ENCODE measurements at places on chromosomes 16 and 17.

DNA sequence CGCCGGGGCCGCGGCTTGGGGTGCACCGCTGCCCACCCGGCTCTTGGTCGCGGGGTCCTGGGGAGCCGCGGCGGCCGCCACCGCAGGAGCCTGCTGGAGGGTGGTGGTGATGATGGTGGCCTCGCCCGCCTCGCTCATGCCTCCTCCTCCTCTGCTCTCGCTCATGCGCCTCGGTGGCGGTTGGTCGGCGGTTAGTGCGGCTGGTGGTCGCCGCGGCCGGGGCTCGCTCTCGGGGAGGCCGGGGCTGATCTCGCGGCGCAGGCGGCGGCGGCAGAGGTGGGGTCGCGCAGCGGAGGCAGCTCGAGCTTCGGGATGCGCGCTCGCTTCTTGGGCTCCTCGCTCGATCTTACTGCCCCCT lies 41.6 kb downstream of the AHSP start:
- DNase-seq = no peak

DNA sequence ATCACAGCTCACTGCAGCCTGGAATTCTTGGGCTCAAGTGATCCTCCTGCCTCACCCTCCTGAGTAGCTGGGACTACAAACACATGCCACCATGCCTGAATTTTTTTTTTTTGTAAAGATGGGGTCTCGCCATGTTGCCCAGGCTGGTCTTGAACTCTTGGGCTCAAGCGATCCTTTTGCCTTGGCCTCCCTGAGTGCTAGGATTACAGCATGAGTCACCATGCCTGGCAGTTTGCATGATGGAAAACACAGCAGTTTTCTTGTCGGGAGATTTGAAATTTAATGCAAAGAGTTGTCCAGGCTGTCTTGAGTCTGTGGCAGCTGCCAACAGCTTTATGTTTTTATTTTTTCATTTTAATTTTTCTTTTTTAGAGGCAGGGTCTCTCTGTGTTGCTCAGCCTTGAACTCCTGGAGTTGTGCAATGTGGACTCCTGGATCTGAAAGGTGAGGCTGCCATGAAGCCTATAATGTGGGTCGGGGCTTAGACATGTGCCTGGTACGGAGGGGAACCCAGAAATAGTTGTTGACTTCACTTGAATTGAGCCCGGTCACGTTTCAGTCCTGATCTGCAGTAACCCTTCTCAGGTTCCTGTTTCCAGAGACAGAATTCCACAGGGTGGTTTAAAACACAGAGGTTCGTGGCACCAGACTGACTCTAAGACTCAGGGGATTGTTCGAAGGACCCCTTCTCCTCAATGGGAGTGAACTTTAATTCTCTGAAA lies 18.7 kb downstream of the CD300A start:
- no peak for DNase-seq

GRCh38 chr17:41617136-41617535 lies 4.6 kb upstream of the KRT16 start:
- no peak for DNase-seq

DNA sequence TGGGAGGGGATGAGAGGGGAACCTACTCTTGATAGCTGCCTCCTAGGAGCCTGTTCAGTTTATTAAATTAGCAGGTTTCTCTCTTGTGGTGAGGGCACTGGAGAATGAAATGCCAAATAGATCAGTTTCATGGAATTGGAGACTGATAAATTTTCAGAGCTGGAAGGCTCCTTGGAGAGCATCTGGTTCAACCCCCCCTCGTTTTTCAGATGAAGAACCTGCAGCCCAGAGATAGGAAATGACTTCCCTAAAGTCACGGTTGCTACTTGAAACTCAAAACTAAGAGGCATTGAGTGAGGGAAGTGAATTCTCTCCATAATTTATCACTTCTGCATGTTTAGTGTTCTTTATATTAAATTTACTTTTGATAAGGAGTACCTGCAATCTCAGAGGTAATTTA lies 366.0 kb upstream of the CCL2 start:
- no peak for DNase-seq

DNA sequence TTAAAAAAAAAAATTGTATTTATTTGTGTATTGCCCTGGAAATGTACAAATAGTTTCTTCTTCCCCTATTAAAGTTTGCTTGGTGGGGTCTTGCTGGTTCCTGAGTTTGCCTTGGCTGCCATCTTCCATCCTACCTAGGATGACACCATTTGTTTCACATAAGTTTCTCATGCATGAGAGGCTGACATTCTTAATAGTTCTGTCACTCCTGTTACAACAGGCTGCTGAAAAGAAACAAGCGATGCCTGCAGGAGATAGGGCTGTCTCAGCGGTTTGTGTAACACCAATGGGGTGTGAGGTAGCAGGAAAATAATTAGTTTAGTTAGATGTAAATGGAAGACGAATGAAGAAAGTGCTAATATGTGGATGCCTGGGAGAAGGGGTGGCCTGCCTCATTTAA lies 1000.9 kb upstream of the RBFOX1 start:
- DNase-seq = no peak

DNA sequence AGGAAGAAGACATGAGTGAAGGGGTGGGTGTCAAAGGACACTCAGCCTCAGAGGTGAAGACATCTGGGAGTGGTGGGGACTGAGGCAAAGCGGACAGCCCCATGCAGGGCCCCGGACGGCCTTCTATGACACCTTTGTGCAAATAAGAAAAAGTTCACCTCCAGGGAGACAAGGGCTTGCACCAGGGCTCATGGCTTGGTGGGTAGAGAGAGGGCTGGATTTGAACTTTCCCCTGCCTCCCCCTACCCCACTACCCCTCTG lies 30.5 kb downstream of the LRRC75A start:
- no peak for DNase-seq

GRCh38 chr16:84787263-84787622 lies 32.5 kb upstream of the CRISPLD2 start:
- no peak for DNase-seq

- DNase-seq = no peak
Measured at GRCh38 chr17:47744168-47745036, 11.4 kb downstream of the TBX21 start.

GRCh38 chr16:74064120-74064735 lies 232.4 kb upstream of the PSMD7 start:
- DNase-seq = no peak

DNA sequence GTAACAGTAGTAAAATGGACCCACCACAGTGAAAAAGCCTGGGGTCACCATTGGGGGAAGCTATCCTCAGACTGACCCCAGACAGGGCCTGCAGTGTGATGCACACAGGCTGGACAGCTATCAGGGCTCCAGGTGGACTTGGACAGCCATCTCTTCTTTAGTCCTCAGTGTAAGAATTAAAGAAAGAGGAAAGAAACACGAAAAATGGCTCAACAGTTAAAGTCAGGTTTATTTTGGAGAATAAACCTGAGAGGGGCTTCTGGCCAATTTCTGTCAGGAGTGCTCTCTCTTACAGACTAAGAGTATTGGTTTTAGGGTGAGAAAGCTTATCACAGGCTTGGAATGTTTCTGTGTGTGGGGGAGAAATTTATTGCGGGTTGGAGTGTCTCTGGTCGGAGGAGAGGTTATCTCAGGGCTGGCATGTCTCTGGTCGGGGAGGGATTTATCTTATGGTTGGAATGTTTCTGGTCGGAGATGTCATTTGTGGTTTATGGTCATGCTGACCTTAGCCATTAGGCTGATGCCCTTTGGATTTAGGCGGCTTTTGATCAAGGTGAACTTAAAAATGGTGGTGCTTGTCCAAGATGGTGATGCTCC lies 10.8 kb upstream of the B4GALNT2 start:
- no peak for DNase-seq

DNA sequence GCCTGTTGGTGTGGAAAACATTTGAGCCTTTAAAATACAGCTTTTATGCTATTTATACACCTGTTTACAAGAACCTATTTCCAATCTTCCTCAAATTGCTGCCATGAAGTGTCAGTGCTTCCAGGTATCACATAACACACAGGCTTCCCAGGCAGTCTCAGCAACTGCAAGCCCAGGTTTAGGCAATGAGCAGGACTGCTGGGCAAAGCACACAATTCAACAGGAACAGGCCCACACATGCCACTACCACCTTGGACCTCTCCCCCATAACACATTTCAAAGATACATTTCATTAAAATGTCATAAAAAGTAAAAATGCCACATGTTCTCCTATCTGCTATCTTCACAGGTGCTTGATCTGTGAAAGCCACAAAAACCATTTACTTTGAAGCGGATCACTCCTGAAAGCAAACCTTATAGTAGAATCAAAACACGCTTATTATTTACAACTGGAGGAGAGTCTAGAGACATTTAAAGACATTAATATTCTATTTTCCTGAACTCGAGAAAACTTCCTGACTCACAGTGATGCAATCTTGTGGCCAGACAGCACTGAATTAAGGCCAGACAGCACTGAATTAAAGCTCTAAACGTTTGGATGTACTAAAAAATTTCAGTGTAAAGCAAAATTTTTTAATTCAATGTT lies 31.5 kb downstream of the ANKFY1 start:
- no peak for DNase-seq

DNA sequence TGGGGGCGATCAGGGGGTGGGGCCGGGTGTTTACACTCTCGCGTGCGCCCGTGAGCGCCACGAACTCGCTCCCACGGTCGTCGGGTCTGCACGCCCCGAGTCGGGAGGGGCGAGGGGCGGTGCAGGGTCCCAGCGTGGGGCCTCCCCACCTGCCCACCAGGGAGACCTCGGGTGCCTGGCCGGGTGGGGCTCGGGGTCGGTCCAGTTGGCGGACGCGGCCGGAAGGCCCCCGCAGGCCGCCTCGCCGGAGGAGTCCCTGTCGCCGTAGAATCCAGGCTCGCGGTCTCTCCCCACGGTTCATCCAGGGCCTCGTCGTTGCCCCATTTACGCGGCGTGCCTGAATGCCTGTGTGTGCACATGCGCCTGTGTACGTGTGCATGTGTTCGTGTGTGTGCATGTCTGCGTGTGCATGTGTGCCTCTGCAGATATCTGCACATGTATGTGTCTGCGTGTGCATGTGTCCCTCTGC lies 510 bp upstream of the RAB40B start:
- DNase-seq = no peak

DNA sequence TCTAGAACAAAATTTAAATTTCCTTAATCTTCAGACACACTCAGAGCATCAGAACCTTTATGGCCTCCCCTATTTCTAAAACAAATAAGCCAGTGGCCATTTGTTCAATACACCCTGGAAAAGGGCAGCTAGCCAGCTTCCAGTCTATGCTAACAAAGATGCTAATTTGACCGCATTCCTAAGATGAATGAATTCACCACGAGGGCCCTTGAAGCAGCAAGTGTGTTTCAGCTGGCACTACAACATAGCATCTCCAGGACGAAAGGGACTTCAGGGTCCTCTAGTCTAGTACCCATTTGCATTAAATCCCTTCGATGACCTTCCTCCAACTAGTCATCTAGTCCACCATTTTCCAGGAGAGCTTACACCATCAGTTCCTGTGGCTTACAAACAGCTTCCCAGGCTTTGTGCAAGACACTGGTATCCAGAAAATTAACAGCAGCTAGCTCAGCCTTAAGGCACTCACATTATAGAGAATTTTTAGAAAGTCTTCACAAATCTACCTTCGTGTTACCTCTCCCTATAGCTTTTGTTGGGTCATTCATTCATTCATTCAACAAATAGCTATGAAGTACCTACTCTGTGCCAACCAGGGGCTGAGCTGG lies 10.9 kb downstream of the KRT37 start:
- DNase-seq = no peak

- DNase-seq = no peak
Measured at GRCh38 chr17:59651346-59651745, 31.7 kb downstream of the CLTC start.

- DNase-seq = no peak
Measured at GRCh38 chr16:17359788-17360390, 110.9 kb downstream of the XYLT1 start.

DNA sequence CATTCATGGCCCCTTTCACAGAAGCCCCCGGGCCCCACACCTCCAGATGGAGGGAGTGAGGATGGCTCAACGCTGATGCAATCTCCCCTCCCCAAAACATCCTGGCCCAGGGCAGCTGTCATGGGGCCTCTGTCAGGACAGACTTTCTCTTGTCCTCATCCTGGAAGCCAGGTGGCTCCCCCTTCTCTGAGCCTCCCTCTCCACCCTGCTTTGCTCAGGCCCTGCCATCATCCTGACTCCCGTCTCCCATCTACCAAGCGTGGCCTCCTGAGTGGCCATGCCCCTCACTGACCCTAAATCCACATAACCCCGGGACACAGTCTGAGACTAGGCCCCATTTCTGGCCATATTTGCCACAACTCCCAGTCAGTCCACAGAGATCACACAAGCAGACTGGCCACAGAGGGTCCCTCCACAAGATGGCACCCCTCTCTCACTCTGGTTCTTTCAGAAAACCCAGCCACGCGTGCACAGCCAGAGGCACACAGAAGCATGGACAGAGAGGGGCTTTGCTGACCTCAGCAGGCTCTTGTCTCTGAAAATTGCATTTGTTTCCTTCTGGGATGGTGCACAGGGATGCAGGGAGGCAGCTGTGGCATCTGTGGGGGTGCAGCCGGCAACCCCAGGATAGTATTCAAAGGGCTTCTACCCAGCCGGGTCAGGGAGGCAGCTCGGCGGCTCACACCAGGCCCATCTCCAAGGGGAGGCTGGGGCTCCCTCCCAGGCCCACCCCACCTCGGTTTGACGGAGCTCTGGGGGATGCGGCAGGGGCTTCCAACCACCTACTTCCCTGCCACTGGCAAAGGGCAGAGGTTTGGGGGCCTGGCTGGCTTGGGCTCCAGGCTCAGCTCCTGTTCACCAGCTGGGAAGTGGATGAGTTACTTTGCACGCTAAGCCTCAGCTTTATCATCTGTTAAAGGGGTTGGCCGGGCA lies 16.9 kb downstream of the DOC2B start:
- peak; percentile 15 for DNase-seq

DNA sequence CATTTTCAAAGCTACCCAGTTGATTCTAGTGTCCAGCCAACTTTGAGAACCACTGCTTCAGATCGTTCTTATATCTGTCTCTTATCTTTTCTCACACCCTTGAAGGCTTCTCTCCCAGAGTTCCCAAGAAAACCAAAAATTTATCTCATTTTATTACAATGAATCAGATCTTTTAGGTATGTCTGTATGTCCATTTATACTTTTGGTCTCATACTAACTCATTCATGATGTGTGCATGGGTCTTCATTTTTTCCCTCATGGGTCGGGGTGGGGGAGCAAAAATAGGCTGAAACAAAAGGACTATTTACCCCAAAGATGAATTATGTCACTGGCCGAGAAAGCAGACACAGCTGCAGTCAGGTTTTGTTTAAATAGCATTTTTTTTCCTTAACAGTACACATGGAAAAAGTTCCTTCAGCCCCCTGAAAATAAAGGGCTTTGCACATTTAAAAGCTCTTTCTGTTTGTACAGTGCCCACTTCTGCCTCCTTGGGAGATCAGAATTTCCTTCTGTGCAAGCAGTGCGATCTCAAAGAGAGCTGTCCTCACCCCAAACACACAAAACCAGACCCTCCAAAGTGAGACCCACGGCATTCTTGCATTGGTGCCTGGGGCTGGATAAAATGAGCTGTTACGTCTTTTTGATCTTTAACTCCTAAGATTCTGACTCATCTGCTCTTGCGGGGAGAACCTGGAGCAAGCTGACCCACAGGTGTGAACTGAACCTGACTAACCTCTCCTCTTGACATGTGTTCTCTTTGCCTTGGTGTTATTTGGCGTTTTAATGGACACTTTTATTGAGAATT lies 251.2 kb upstream of the ELAC2 start:
- no peak for DNase-seq
